Activated T-helper 1 cell treated with anti-CD3 and anti-CD28 coated beads, Interleukin-12 subunit alpha, Interleukin-12 subunit beta, Interleukin-2, Interleukin-4 antibody, amounts not matched to agents 30 ng/mL and 10 ng/mL and 1 ng/mL, durations not matched to agents 14 hours and 24 hours and 36 hours (primary cell): ENCODE measurements at places on chromosomes 4 and X. TPM values are rescaled to one million over a fixed set of nuclear protein-coding genes. Genes with fewer than 3 reads are reported as not detected.

GRCh38 chrX:111823128-111823527 lies 52.9 kb upstream of the TRPC5OS start:
- no peaks in the 10 kb centered on the region for H3K36me3 ChIP-seq
- H3K27ac ChIP-seq = no peak overlapping the region
- no peak for DNase-seq
- no peak overlapping the region for H3K4me3 ChIP-seq
- H3K27me3 ChIP-seq = no peaks in the 10 kb centered on the region

DNA sequence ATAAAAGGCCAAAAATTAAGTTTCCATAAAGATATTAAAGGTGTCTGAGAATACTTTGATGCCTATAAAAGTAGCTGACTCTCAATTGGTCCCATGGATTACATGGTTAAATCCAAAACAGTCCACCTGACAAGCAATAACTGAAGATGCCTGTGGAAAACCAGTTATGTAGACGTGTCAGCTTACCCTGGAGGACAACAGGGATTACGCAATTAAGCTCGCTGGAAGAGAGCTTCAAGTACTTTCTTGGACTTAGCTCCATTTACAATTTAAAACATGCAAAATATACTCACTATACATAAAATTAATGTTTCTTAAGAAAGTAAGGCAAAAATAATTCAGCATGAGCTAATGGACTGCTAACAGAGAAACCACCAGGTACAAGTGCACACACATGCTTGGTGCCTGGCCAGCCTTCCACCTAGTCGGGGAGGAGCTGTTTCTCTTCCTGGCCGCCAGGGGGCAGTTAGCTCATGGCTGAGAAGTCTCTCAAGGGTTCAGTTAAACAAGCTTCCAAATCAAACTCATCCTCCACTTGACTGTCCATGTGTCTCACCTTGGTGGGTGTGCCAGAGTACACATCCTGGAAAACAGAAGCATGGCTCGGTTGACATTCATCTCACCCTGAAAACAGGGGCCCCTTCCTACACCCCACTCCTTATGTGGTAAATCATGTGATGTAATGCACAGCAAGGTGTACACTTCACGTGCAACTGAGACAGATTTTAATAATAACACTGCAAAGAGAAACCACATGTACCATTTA lies 9.2 kb upstream of the FAM53A start:
- peak overlapping the region; percentile 15 for H3K27ac ChIP-seq
- no peak overlapping the region for H3K4me3 ChIP-seq
- H3K4me1 ChIP-seq = no peaks in the 10 kb centered on the region
- DNase-seq = peak; percentile 61
- no peaks in the 10 kb centered on the region for H3K27me3 ChIP-seq

RTL9 gene
- total RNA-seq = not detected in 2 replicates

GABRG1 gene
- total RNA-seq = not detected in 2 replicates

LNX1 gene
- not detected in 2 replicates for total RNA-seq

GRCh38 chrX:2684256-2684655 lies 6.8 kb upstream of the CD99 start:
- no peak for DNase-seq
- peaks cover 3% of the 10 kb centered on the region for H3K36me3 ChIP-seq
- no peaks in the 10 kb centered on the region for H3K4me1 ChIP-seq
- H3K27ac ChIP-seq = no peak overlapping the region

OPRPN gene
- total RNA-seq = not detected in 2 replicates

GRCh38 chrX:82362990-82363389 lies 1145.1 kb upstream of the POU3F4 start:
- DNase-seq = no peak
- H3K4me3 ChIP-seq = no peak overlapping the region
- no peaks in the 10 kb centered on the region for H3K27me3 ChIP-seq
- H3K36me3 ChIP-seq = no peaks in the 10 kb centered on the region
- no peak overlapping the region for H3K27ac ChIP-seq

DNA sequence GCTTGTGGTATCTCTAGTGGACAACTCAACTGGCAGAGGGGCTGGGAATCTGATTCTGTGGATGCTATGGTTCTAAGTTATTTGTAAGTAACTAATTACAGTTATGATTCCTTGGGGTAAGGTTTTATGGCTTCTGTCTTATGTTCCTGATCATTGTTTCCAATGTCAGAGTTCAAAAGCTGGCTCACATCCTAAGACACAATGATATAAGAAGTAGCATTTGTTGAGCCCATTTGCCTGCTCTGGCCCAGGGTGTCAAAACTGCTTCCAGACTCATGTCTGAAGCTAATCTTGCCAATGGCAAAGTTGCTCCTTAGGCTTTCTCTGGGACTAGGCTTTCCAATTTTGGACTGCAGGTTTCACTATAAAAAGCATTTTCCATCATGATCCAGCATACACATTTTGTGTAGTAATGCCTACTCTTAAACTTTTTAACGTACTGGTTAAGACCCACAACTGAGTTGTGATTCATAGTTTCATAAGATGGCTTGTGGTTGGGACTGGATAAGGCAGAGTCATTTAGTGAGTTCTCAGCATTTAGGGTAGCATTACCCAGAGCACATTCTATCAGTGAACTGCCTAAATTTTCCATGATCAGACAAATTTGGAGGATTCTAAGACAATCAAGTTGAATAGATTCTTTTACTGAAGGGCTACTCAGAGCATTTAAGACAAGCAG lies 50.0 kb downstream of the CCNI start:
- DNase-seq = no peak
- H3K27ac ChIP-seq = peak overlapping the region; percentile 69
- peaks cover 29% of the 10 kb centered on the region for H3K36me3 ChIP-seq

PRSS48 gene
- total RNA-seq = not detected in 2 replicates

GRCh38 chr4:76155979-76156378 lies 7.8 kb upstream of the NUP54 start:
- H3K4me3 ChIP-seq = no peak overlapping the region
- no peaks in the 10 kb centered on the region for H3K4me1 ChIP-seq
- H3K27ac ChIP-seq = no peak overlapping the region
- peaks cover 3% of the 10 kb centered on the region for H3K27me3 ChIP-seq

DNA sequence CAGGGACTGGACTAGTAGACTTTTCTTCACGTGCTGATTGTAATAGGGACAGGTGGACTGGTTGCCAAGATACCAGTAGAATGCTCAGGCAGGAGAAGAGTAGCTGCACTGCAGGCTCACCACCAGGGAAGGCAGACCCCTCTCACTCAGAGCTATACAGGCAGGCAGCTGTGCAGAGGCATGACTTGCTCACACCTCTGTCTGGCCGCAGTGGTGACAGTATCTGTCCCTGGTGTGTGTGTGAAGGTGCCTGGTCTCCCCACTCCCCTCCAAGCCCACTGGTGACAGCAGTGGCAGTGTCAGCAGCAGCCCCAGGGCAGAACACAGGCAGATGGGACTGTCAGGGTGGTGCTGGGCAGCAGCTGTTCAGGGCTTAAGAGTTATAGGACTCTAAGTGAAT lies 140.7 kb downstream of the RPS6KA6 start:
- no peaks in the 10 kb centered on the region for H3K36me3 ChIP-seq

DNA sequence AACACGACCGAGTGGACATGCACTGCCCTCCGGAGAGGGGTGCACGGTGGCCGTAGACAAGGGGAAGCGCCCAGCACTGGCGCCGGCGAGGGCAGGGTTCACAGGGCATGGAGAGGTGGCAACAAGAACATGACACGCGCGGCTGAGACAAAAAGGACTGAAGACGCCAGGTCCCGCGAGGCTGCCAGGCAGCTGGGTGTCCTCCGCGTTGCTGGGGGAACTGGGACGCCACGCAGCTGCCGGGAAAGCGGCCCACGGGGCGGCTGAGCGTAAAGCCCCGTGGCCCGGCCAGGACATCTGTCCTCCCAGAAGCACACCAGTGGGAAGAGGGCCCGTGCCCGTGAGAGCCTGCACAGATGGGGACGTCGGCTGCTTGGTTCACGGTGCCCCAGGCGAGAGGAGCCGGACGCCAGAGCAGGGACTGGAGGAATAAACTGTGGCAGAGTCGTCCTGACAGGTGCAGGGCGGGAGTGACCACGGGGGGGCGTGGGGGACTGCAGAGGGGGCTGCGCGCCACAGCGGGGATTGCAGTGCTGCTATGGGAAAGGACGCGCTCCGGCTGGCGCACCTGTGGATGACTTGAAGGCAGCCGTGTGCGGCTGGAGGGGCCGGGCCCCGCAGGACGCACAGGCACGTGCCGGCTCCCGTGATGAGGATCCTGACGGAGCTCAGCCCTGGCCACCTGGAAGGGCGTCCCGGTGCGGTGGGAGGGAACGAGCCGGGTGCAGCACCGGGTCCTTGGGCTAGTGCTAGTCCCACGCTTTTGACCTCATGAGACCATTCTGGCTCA lies 32.1 kb upstream of the GTPBP6 start:
- no peak for DNase-seq
- H3K27ac ChIP-seq = no peak overlapping the region
- H3K4me3 ChIP-seq = no peak overlapping the region

GRCh38 chrX:72031634-72032033 lies 100.1 kb downstream of the RTL5 start:
- peaks cover 28% of the 10 kb centered on the region for H3K27me3 ChIP-seq
- peaks cover 3% of the 10 kb centered on the region for H3K4me1 ChIP-seq
- H3K36me3 ChIP-seq = no peaks in the 10 kb centered on the region
- H3K27ac ChIP-seq = no peak overlapping the region

ZXDB gene
- total RNA-seq = 6.3 and 6.4 TPM in 2 replicates

DNA sequence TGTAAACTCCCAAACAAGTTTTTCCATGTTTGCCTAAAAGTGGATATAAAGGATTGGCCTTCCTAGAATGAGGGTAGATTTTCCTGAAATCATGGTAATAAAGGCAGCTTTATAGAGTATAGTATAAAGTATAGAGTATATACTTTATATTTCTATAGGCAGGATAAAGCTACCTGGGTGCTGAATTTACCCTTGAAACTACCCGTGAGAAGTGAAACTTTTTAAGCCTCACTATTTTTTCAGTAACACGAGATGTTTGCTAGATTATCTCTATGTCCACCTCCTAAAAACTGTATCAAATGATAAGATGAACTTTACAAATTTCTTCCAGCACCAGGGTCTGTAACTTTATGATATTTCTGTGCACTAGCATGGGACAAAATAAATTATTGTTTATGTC lies 340.0 kb upstream of the GALNTL6 start:
- DNase-seq = no peak
- H3K27ac ChIP-seq = no peak overlapping the region
- H3K4me3 ChIP-seq = no peak overlapping the region
- H3K36me3 ChIP-seq = no peaks in the 10 kb centered on the region
- H3K27me3 ChIP-seq = no peaks in the 10 kb centered on the region
- no peaks in the 10 kb centered on the region for H3K4me1 ChIP-seq

GRCh38 chr4:41475402-41475801 lies 62.6 kb upstream of the LIMCH1 start:
- no peaks in the 10 kb centered on the region for H3K27me3 ChIP-seq
- no peak overlapping the region for H3K4me3 ChIP-seq
- H3K4me1 ChIP-seq = no peaks in the 10 kb centered on the region
- H3K36me3 ChIP-seq = no peaks in the 10 kb centered on the region
- no peak for DNase-seq

SPOCK3 gene
- not detected in 2 replicates for total RNA-seq

GRCh38 chrX:13520351-13520750 lies 49.0 kb upstream of the EGFL6 start:
- no peak overlapping the region for H3K27ac ChIP-seq
- no peak overlapping the region for H3K4me3 ChIP-seq
- H3K4me1 ChIP-seq = no peaks in the 10 kb centered on the region

DNA sequence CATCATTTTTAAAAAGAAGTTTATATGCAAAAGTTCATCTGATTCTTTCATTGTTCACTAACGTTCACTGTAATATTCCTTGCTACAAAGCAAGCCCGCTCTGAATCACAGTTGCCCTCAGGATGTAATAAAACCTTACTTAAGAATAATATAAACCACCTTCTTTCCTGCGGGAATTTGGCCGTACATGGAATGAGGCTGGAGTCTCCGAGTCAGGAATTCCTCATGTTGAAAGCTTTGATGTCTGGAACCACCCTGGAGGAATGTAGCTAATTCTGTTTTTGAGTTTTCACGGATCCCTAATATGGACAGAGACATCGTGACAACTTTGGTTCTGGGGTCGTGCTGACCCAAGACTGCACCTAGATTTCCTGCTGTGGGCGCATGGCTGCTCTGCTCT lies 58.5 kb downstream of the CRLF2 start:
- DNase-seq = no peak
- no peaks in the 10 kb centered on the region for H3K27me3 ChIP-seq
- no peak overlapping the region for H3K27ac ChIP-seq

CD40LG gene
- 261 and 272 TPM in 2 replicates for total RNA-seq

- peak; percentile 22 for DNase-seq
- peaks cover 29% of the 10 kb centered on the region for H3K36me3 ChIP-seq
- H3K4me3 ChIP-seq = peak overlapping the region; percentile 100
- H3K27me3 ChIP-seq = no peaks in the 10 kb centered on the region
These were observed 1.3 kb downstream of the CAMK2D start for GRCh38 chr4:113760094-113760794.

- DNase-seq = peak; percentile 32
- H3K27ac ChIP-seq = no peak overlapping the region
- H3K27me3 ChIP-seq = no peaks in the 10 kb centered on the region
- H3K36me3 ChIP-seq = no peaks in the 10 kb centered on the region
- H3K4me1 ChIP-seq = peaks cover 9% of the 10 kb centered on the region
- H3K4me3 ChIP-seq = no peak overlapping the region
These were observed 31.6 kb upstream of the C1QTNF7 start for GRCh38 chr4:15396157-15396800.

DNA sequence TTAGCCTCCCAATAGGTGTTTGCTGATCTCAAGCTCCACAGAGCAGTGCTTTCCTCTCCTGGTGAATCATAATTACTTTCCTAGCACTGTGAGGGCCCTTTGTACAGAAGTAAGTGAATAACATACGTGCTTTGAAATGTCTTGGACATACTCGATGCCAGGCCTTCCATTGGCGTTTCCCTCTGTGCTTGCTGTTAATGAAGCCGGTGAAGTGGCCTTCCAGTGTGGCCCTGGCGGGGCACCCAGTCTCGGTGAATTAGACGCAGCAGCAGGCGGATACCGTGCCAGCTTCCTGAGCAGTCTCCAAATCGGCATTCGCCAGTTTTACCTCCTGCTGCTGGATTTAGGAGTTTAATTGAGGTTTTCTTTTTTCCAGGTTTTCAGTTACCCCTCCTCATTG lies 132.3 kb downstream of the HMX1 start:
- no peaks in the 10 kb centered on the region for H3K36me3 ChIP-seq
- no peaks in the 10 kb centered on the region for H3K27me3 ChIP-seq
- no peak overlapping the region for H3K4me3 ChIP-seq

CXorf65 gene
- total RNA-seq = 17.1 and 21.2 TPM in 2 replicates

DNA sequence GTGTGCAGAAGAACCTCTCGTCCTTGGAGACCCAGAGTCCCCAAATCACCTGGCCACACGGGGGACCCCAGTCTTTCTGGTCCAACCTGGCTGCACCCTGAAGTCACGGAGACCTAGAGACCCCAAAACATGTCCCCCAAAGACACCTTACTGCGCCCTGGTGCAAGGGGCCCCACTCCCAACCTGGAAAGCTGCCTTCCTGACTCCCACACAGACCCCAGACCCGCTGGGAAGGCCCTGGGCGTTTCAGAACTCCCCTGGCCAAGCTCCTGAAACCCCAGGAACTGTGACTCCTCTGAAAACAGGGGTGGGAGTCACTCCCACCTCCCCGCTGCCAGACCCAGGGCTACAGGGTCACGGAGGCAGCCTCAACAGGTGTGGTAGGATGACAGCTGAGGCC lies 12.7 kb upstream of the SHOX start:
- H3K27me3 ChIP-seq = peaks cover 22% of the 10 kb centered on the region
- no peak for DNase-seq
- H3K4me3 ChIP-seq = no peak overlapping the region
- H3K27ac ChIP-seq = no peak overlapping the region
- H3K36me3 ChIP-seq = no peaks in the 10 kb centered on the region
